ENCODE measurements at places on chromosomes 12 and 14. TPM values are rescaled to one million over a fixed set of nuclear protein-coding genes. Genes with fewer than 3 reads are reported as not detected.

Gene PZP
- not detected for total RNA-seq

Gene ART4
- 0.13 TPM for total RNA-seq

Gene RFX4
- not detected for total RNA-seq

Gene REM2
- total RNA-seq: 1.7 TPM

Gene BDKRB2
- total RNA-seq: 18.9 TPM
